ENCODE measurements at places on chromosomes 3 and 15. TPM values are rescaled to one million over a fixed set of nuclear protein-coding genes. Genes with fewer than 3 reads are reported as not detected.

The GOLIM4 gene
- total RNA-seq, result 8.6 TPM

The SLC35G2 gene
- 1.0 TPM for total RNA-seq

The SMAD6 gene
- total RNA-seq, result 1.2 TPM

- ATAC-seq, result peak; percentile 70
Measured at GRCh38 chr15:25775317-25775912, 87.7 kb downstream of the ATP10A start.

The NKIRAS1 gene
- total RNA-seq, result 4.1 TPM

The TGM4 gene
- total RNA-seq, result not detected

DNA sequence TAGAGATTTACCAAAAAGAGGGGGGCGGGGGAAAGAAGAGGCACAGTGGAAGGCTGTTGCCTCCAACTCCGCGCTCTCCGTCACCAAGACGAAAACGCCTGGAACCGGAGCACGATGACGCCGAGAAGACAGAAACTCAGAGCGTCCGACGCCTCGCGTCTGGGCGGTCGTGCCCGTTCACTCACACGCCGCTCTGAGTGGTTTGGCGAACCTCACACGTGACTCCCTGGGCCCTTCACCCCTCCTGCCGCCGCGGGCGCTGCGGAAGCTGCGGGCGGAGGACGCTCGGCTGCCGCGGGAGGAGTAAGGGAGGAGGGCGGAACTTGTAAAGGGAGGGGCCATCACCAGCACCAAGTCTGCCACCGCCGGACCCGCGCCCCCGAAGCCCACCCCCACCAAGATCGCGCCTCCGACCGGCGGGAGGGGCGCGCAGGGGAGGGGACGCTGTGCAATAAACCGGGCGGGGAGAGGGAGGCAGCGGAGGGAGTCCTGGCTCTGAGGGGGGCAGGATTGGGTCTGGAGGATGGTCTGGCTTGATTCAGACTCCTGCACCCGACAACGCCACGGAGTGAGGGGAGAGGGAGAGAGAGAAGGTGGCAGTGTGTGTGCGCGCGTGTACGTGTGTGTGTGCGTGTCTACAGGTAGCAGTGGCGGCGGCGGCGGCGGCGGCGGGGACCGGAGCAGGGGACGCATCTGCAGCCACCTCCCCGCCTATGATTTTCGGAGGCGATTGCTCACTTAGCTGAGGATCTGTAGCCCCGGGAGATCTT, 1.9 kb upstream of the NLGN1 start:
- peak; percentile 91 for ATAC-seq

The PRC1 gene
- total RNA-seq, result 49.4 TPM

The CEP152 gene
- total RNA-seq, result 4.5 TPM

GRCh38 chr15:36432161-36432560, 147.3 kb upstream of the CDIN1 start:
- no peak for ATAC-seq

- no peak for ATAC-seq
Measured at GRCh38 chr15:78097667-78098066, 5.3 kb downstream of the SH2D7 start.

The THOC7 gene
- total RNA-seq, result 70.6 TPM

DNA sequence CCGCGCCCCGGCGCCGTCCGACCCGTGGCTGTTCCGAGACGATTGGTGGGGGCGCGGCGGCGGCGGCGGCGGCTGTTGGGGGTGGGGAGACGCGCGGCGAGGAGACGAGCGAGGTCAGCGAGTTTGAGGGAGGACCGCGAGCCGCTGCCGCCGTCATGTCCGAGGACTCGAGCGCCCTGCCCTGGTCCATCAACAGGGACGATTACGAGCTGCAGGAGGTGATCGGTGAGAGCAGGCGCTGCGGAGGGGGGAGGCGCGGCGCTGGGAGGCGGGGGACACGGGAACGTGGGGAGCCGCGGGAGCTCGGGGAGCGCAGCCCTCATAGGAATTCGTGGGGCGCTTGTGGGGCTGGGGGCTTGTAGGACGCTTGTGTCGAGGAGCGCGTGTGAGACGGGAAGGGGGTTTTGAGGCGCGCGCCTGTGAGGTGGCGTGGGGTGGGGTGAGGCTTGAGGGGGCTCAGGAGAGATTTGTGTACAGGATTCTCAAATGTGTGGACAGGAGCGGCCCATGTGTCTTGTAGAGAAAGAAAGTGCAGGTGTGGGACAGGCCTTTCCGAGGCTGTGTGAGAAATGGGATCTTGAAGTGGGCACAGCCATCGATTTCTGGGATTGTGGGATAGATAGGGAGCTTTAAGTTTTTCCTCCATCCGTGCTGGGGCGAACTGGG, 518 bp downstream of the OXSR1 start:
- ATAC-seq, result peak; percentile 33

- ATAC-seq, result peak; percentile 55
Measured at GRCh38 chr3:106014518-106014917, 145.7 kb upstream of the CBLB start.

DNA sequence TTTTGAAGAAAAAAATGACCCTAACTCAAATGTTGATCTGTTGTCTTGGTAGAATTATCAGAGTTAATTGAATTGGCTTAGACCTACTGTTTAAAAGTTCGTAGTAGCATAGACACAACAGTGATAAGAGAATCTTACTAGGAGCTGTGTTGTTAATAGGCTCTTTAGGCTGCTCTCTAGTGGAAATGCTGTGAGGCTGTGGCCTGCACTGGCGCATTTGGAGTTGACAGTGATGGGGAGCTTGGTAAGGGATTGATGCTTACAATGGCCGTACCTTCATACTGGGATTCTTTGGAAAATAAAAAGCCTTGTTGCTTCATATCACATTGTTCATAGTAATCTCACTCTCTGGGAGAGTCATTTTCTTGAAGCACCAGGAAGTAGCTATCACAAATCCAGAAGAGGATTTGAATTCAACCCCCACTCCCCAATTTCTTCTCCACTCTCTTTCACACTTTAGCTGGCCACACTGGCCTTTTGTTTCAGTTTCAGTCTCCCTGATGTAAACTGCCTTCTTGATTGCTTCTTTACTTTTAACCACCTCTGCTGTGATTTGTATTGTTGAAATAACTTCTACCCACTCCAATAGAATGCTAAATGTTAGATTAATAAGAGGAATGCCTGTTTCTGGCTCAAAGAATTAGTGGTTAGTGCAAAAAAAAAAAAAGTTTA, 56.6 kb downstream of the CEP63 start:
- no peak for ATAC-seq

The PRKCI gene
- total RNA-seq, result 28.5 TPM

- no peak for ATAC-seq
Measured at GRCh38 chr3:36258421-36258820, 121.9 kb upstream of the STAC start.

DNA sequence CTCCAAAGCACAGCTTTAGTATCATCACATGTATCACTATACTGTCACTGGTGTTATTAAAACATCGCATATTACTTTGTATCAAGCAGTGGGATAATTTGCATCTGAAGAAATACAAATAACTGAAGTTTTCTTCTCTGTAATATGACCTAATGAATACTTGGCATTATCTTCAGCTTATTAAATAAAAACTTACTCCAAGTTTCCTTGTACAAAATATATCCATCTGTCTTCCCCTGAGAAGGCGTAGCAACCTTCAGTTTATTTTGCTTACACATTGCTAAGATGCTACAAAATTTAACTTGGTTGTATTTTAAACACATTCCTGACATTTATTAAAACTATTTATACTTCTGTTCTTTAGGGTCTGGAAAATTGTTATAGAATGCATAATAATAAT, 13.7 kb downstream of the FGF7 start:
- no peak for ATAC-seq

DNA sequence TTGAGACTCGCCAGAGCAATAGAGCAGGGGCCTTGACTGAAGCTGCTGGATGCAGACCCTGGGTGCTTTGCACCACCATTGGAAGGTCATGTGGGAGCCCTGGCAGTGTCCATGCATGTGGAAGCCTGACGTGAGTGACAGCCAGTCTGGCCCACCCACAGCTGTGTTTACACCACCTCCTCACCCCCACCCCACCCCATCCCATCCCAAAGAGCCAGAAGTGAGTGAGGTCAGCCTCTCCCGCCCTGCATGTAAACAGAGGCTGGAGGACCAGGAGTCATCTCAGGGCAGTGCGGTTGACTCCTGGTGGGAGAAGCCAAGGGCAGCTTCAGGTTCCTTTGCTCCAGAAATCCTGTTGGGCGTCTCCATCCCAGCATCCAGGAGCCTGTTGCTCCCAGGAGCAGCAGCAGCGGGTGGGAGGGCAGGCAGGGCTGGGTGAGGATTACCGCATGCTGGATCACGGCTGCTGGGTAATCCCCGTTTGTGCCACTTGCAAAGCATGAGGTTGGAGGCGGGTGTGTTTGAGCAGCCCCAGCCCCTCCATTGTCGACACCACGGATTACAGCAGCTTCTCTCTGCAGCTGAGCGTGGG, 44.6 kb downstream of the CORO2B start:
- no peak for ATAC-seq

- ATAC-seq, result no peak
Measured at GRCh38 chr3:197421021-197421420, 122.6 kb upstream of the DLG1 start.

GRCh38 chr3:159711560-159712333, 276.9 kb upstream of the IL12A start:
- ATAC-seq, result peak; percentile 83

The SPINK8 gene
- 1.6 TPM for total RNA-seq

DNA sequence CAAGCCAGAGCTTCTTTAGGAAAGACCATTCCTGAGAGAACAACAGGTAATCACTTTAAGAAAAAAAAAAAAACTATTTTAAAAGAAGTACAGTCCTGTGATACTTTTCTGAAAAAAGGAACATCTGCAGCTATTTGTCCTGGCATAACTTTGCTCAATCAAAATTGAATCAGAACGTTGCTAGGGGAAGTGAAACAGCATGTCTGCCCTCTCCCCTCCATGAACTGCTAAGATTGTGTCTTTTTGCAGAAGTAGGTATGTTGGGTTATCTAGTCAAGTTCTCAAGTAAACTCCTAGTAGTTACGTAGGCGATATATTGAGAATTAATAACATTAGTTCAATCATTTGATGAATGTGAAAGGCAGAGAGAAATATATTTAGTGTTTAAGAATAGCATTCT, 1013.3 kb downstream of the TUSC7 start:
- no peak for ATAC-seq

DNA sequence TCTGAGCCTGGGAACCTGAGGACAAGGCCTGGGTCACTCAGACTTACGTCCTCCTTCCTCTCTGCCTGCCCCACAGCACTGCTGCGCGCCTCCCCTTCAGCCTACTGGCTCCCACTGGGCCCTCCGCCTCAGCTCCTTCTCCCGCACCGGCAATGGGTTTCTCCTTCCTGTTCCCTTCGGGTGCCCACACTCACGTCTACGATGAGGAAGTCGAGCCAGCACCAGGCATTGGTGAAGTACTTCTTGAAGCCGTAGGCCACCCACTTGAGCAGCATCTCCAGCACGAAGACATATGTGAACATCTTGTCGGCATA, 70.0 kb downstream of the EXOG start:
- no peak for ATAC-seq

DNA sequence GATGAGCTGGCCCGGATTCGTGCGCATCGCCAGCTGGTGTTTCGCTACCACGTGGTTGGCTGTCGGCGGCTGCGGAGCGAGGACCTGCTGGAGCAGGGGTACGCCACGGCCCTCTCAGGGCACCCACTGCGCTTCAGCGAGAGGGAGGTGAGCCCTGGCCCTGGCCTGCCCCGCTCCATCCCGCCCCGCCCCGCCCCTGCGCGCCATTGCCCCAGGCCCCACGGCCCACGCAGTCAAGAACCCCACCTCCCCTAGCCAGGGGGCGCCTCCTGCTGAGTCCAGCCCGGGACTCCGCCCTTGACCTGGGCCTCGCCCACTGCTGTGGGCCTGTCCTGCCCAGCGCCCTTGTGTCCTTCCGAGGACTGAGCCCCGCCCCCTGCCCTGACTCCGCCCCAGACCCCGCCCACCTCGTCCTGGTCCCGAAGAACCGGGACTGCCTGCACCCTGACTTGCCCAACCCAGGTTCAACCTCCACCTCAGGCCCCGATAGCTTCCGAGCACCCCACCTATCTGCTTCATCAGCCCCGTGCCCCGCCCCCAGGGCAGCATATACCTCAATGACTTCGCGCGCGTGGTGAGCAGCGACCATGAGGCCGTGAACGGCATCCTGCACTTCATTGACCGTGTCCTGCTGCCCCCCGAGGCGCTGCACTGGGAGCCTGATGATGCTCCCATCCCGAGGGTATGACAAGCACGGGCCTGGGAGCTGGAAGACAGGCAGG, 14.8 kb downstream of the NT5DC2 start:
- peak; percentile 27 for ATAC-seq

DNA sequence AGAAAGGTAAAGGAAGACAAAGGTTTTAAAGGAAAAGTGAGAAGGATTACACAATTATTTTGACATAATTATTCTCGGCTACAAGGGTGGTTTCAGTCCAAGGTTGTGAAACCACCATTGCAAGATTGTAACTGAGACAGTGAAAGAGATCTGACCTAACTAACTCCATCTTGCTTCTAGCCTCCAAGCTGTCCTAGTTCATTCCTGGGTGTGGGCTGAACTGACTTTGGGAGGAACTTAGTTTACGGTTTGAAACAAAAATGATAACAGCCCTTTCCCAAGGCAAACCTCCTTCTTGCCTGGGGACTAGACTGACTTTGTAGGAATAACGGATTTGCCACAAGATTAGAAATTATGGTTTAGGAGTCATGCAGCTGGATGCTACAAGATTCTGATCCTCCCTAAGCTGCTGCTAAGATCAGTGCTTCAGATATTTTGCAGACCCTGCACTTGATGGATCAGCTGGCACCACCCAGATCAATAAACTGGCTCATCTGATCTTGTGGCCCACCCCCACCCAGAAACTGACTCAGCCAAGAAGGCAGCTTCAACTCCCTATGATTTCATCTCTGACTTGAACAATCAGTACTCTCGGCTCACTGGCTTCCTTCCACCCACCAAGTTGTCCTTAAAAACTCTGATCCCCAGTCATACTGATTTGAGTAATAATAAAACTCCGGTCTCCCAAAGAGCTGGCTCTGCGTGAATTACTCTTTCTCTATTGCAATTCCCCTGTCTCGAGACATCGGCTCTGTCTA, 57.7 kb upstream of the AADACL2 start:
- ATAC-seq, result no peak

The GOLGA8N gene
- total RNA-seq, result 3.7 TPM

- no peak for ATAC-seq
Measured at GRCh38 chr3:17070161-17070959, 185.6 kb downstream of the PLCL2 start.

The TBCCD1 gene
- total RNA-seq, result 6.6 TPM

DNA sequence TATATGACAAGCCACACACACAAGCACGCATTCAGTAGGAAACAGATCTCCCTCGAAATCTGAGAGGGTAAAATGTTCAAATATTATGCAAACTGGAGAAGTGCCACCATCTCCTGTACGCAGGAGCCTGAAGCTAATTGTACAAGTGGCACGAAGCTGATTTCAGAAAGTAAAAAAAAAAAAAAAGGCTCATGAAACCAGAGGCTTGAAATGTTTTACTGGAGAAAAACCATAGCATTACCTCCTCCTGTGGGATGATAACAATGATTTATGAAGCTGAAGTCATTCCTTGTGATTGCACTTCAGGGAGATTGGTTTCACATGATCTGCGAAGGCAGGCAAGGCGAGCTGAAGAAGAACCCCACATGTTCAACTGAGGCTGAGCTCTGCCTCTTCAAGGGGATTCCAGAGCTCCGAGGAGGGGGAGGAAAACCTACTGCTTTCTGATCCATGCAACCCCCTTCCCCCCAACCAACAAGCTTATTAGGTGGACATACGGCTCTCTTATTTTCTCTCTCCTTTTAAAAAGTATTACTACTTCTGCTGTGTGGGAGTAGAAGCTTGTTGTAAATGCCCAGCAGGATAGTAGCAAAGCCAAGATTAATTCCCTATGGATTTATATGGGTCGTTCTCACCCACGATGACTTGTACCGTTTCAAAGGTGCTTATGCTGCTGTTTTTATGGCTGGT, 101.1 kb downstream of the GREM1 start:
- ATAC-seq, result no peak

GRCh38 chr15:74258456-74259291, 22.5 kb downstream of the CCDC33 start:
- no peak for ATAC-seq

Data from esophagus mucosa (tissue), 1 donor.